ENCODE measurements at places on chromosomes 2 and 18. TPM values are rescaled to one million over a fixed set of nuclear protein-coding genes. Genes with fewer than 3 reads are reported as not detected.

GRCh38 chr18:79949697-79950487 is 1.6 kb downstream of the SLC66A2 start:
- DNase-seq, result no peak

Gene TPO
- total RNA-seq, result 13.8 TPM

DNA sequence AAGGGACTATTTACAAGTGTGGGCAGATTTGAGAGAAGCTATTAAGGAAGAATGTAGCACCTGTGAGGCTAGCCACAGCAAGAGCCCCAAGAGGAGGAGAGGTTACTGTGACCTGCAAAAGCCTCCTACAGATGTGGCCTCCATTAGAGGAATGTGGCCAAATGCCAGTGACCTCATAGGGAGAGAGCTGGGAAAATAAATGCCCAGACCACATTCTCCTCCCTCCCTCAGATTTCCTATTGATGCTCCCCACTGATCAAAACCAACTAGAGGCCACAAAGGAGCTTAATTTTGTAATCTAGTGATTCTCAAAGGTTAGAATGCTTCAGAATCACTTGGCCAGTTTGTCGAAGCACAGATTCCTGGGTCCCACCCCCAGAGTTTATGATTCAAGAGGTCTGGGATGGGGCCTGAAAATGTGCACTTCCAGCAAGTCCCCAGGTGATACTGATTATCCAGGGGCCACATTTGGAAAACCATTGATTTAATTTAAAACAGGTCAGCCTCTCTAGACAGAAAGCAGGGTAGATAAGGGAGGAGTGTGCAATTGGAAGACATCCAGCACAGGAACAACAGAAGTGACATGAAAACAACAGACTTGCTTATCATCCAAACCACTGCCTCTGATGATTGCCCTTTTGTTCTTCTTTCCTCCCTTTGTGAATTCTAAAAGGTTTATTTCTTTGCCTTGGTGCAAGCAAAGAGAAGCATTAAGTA is 61.2 kb upstream of the RBBP8 start:
- no peak for DNase-seq

GRCh38 chr2:30235859-30236535 is 4.7 kb downstream of the LBH start:
- no peak for DNase-seq

GRCh38 chr2:401019-401679 is 113.3 kb upstream of the ALKAL2 start:
- DNase-seq, result no peak

DNA sequence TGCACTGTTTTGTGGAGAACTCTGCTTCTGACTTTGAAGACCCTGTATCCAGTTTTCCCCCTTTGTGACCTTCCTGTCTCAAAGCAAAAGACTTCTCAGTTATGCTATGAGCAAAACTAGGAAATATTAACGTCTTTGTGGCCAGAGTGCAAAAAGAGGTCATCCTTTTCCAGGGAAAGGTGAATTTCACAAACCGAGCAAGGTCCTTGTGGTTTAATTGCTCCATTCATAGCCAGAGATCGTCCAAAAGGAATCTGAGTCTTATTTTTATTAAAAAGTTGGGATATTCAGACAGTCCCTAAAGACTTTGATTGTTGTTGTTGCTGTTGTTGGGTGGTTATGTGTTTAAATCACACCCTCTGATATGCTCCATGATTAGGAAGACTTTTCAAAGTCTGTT is 77.4 kb downstream of the NAB1 start:
- DNase-seq, result no peak

All from heart left ventricle (tissue), 16 donors.